ENCODE measurements at places on chromosomes 11 and 22.

DNA sequence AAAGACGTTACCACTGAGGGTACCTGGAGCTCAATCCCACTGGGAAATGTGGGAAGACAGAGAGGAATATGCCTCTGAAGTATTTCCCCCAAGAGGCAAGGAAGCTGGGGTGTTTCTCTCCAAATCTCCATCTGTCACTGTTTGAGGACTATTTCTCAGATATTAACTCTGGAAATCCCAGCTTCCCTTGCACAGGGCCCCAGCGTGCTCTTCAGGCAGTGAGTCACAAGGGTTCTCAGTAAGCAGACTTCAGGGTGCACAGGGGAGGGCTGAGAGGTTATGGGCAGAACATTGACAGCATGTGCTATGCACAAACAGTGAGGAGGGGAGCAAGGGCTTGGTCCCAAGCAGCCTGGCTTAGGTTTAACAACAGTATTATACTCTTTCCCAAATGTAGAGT, 60.9 kb upstream of the EED start:
- no peak for DNase-seq

- DNase-seq = no peak
Observed at GRCh38 chr11:108938604-108939003, 273.7 kb downstream of the DDX10 start.

GRCh38 chr22:43880541-43880991, 11.2 kb downstream of the PNPLA5 start:
- no peak for DNase-seq

DNA sequence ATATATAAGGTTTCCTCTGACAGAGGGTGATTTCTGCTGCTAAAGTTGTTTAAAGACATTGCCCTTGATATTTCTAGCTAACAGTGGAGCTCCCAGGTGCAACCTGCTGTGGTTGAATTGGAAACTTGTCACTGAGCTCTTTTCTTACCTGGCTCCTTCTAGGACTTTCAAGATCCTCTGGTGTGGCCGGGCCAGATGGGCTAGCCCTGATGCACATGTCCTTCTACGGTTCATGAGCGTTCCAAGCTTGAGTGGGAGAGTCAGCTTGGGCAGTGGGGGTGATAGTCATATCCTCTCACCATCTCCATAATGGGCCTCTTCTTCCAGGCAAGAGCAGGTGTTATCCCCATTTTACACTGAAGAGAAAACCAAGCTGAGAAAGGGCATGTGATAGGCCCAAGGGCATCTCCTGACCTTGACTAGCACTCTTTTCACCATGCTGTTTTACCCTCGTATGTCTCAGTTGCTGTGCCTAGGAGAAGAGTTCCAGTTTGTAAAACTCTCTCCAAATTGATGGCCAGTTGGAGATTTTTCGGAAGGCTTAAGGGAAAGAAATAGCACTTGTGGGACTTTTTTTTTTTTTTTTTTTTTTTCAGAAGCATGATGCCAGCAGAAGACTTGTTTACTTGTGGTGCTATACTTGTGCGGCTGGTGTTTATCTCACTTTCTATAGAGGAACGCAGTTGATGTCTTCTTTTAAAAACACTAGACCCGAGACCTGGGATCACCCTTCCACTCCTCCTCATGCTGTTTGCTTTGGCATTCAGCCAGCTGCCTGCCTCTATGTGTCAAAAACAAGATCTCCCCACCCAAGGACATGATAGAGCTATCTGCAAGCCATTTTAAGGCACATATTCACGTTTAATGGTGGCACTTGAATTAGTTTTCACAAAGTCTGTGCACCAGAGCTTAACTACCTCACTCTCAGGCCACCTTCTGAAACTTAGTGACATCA, 32.6 kb downstream of the TEAD1 start:
- DNase-seq = no peak

- no peak for DNase-seq
Observed at GRCh38 chr11:28514391-28514790, 406.2 kb downstream of the METTL15 start.
